Stimulated activated CD8-positive, alpha-beta memory T cell treated with anti-CD3 and anti-CD28 coated beads, Interleukin-4, amount 100 ng/mL, for 1 hour (primary cell): ENCODE measurements at places on chromosomes 2 and 18.

GRCh38 chr2:81976998-81977397, 1672.4 kb upstream of the LRRTM1 start:
- DNase-seq = no peak

GRCh38 chr2:167908786-167909185, 338.6 kb downstream of the STK39 start:
- DNase-seq = no peak

GRCh38 chr2:203105996-203106395, 91.3 kb downstream of the NBEAL1 start:
- no peak for DNase-seq

GRCh38 chr18:60322591-60322990, 50.0 kb downstream of the MC4R start:
- no peak for DNase-seq

DNA sequence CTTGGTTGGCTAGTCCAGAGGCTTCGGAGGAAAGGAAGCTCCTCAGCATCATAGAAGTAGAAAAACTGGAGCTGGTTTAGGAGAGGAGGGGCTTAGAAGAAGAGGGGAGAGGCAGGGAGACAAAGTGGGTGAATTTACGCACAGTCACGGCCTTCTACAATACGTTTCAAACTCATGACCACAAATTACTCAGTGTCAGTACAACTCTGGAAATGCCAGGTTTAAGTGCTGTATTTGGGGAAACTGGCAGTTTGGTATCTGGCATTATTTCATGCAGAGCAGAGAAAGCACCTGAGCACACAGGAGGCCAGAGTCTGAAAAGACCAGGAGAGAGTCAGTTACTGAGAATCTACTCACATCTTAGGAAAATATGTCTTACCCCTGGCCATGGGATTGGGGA, 55.4 kb downstream of the XRCC5 start:
- no peak for DNase-seq

- DNase-seq = no peak
These were observed 125.5 kb upstream of the ZNF516 start for GRCh38 chr18:76620321-76621170.

- no peak for DNase-seq
These were observed 37.1 kb downstream of the EVA1A start for GRCh38 chr2:75523313-75524275.

DNA sequence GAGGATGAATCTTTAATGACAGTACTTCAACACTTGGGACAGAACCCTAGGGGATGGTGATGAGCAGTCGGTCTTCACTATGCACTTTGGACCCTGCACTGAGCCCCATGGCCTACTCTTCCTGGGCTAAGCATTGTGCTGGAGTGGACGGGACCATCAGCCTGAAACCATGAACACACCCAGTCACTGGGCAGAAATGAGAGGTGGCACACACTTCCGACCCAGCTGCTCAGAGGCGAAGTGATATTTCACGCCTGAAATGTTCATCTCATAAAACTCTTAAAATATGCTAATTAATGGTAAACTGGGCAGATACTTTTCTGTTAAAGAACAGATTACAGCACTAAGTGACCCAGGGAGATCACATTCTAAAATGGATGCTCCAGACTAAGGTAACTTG, 150.3 kb upstream of the NDUFV2 start:
- no peak for DNase-seq

GRCh38 chr18:74163019-74163660, 14.8 kb downstream of the TIMM21 start:
- no peak for DNase-seq

DNA sequence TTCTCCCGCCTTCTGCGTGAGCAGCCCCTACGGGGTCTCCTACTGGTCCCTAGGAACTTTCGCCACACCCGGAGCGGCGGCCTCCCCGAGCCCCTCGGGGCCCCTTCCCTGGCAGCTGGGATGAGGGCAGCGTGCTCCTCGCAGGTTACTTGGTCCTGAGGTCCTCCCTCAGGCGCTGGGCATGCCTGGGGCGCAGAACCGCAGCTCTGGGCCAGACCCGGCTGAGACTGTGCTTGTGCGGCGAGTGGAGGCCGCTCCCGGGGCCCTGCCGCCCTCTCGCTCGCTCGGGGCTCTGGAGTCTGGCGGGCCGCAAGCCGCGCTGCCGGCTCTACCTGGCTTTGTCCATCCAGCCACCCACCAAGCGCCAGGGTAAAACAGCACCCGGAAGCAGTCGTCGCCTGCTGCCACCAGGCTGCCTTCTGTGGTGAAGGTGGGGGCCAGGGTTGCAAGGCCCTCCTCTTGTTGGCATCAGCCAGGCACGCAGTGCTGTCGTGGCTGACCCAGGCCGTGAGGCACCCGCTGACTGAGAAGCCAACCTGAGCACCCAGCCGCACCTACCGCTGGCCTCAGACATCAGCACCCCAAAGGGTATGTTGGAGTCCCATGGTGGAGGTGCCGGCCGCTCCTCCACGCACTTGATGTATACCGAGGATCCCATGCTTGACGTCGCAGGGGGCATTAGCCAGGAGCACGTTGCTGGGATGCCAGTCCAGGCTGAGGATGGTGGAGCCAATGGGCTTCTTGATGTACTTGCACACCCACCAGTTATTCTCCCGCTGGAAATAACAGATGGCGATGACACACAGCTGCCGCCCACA, 46.1 kb upstream of the PTH2R start:
- DNase-seq = no peak

GRCh38 chr2:191001032-191001431, 12.9 kb downstream of the STAT1 start:
- DNase-seq = no peak

DNA sequence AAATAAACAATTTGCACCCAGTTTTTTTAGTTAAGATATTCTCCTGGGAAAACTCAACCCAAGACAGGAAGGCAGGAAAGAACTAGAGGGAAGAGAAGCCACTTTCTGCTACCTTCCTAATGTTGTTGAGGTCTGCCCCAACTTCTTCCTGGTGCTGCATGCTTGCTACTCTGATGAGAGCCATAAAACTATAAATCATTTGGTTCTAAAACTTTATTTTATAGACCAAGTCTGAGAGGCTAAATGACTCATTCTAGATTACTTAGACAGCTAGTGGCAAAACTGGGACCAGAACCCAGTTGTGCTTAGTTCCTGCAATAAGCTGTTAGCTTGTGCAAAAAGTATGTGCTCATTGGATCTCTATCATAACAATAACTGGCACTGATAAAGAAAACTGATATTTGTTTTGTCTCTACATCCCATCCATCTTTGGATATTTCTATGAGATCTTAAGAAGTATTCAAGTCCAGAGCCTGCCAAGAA, 344.9 kb upstream of the SLC14A2 start:
- no peak for DNase-seq

DNA sequence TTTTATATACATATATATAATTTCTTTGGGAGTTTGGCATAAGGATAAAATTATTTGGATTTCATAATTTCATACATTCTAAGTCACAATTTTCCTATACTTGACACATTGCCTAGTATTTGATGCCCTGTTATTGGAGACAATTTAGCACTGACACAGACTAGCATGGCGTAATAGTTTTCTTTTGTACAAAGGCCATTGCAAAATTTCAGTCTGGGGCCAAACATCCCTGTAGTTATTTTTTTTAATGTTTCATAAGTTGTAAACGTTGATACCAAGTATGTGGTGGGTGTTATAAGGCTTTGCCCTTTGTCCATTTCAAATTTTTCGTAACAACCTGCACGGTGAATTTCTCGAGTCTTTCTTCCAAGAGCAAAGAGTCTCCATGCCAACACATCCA, 95.7 kb upstream of the NRP2 start:
- DNase-seq = no peak

DNA sequence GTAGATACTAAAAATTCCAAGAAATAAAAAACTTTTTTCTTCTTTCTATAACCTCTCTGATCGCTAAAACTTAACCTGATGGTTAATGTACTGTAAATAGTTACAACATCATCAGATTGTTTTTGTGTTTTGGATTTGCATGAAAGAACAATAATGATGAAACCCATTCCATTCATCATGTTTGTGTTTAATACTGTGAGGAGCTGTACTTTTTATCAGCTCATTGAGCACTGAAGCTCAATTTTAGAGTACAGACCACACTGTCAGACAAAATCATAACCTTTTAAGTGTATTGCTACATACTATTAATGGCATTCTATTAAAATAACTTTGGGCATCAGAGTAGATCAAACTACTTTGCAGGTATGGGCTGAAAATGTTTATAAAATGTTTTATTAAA, 14.8 kb upstream of the BBS5 start:
- no peak for DNase-seq

- no peak for DNase-seq
These were observed 119.4 kb upstream of the RAB6C start for GRCh38 chr2:129860088-129860487.

GRCh38 chr2:56534321-56534720, 350.5 kb downstream of the CCDC85A start:
- DNase-seq = no peak

DNA sequence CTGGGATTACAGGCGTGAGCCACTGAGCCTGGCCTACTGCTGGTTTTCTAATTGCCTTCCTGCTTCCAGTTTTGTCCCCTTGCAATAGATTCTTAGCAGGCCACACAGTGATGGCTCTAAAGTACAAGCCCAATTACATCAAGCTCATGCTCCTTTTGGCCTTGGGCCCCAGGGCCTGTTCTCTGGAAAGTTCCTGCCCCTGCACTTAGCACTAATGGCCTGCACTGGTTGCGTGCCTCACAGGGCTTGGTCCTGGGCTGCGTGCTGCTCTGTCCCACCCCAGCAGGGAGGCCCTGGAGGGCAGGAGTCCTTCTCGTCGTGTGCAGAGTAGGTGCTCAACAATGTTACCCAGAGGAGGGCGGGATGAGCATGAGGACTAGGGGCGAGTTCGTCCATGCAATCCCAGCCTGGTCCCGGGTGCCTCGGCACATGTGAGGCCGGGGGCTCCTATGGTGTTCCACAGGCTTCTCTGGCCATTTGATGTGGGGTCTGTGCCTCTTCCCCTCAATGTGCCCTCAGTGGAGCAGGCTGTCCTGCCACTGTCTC, 51.7 kb downstream of the PDCL3 start:
- no peak for DNase-seq

DNA sequence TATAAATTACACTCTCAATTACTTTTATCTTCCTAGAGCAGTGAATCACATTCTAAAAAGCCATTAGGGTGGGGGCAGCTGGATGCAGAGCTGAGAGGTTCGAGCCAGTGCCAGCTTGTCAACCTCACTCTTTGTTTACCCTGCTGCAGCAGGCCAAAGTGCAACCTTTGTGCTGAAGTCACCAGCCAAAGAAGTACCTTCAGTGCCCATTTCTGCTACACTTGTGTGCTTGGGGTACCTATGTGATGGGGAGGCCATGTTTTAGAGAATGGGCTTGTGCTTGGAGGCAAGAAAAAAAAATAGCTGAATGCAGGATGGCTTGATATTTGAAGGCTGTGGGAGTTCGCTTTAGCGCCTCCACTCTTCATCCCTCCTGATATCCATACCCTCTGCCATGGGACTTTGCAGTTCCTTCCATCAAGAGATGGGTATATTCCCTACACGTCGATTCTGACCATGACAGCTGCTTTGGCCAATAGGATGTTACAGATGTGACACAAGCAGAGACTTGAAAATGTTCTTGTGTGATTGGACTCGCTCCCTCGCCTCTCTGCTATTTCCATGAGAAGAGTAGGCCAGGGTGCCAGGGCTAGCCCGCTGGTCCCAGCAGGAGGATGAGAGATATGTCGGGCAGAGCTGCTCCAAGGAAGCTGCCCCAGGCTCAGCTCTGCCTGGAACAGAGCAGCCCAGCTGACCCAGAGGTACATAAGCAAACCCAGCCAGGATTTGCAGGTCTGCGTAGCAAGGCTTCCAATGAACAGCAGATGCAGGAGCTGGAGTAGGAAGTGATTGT, 12.7 kb upstream of the FZD5 start:
- DNase-seq = no peak

- DNase-seq = no peak
These were observed 49.7 kb downstream of the HPCAL1 start for GRCh38 chr2:10352361-10352760.

DNA sequence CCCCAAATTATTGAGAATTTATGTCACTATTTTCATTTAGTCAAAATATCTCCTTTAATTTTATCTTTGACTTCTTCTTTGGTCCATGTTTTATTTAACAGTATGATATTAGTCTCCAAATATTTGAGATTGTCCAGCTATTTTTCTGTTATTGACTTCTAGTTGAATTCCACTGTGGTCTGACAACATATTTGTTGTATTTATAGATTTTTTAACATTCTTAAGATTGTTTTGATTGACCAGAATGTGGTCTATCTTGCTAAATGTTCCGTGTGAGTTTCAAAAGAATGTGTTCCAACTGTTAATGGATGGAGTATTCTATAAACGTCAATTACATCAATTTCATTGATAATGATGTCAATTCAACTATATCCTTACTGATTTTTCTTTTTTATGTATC, 1452.1 kb downstream of the SUCLG1 start:
- DNase-seq = no peak

DNA sequence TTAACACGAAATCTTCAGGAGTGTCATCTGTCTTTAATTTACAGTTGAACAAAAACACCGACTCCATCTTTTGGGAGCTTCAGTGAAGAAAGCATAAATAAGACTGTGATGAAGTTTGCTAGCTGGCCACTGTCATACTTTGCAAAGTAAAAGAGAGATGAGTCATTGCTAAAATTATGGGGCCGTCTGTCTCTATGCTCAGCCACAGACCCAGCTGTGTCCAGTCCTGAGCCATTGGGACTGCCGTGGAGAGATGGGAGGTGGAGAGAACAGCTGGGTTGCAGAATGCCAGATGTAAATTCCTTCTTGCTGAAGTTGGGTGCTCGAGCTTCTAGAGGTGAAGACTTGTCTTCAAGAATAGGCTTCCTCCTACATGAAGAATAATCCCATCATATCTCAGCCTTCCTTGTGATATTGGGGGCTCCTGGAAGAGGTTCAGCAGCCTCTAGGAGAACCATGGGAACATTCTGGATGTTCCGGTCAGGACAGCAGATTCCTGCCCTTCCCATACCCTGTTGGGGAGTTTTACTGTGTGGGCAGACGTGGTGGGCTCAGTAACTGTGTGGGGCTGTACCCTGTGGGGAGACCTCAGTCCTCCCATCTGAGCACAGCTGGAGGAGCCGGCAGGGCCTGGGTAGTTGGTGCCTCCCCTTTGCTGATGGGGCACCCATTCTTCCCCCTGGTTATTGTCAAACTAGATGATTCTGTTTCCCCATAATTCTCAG, 71.1 kb downstream of the LDLRAD4 start:
- no peak for DNase-seq

DNA sequence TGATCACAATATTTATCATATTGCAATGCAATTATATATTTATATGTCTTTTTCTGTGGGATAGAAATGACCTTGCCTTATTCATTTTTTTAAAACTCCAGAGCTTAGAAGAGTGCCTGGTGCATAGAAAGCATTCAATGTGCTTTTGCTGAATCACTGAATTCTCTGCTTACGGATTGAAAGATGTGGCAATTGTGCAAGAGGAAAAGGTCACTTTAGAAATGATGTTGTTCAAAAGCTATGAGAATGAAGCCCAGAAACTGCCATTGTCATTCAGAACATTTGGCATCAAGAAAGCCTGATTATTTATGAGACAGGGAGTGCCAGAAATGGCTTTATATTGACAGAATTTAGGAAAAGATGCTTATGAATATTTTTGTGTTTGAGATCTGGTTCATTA, 678.6 kb upstream of the CDH2 start:
- DNase-seq = no peak
